ENCODE measurements at places on chromosomes 5 and 9. TPM values are rescaled to one million over a fixed set of nuclear protein-coding genes. Genes with fewer than 3 reads are reported as not detected.

GRCh38 chr5:147530530-147531389 lies 20.9 kb upstream of the DPYSL3 start:
- peaks cover 36% of the 10 kb centered on the region for H3K4me1 ChIP-seq
- no peak overlapping the region for H3K27ac ChIP-seq
- no peaks in the 10 kb centered on the region for H3K27me3 ChIP-seq

DNA sequence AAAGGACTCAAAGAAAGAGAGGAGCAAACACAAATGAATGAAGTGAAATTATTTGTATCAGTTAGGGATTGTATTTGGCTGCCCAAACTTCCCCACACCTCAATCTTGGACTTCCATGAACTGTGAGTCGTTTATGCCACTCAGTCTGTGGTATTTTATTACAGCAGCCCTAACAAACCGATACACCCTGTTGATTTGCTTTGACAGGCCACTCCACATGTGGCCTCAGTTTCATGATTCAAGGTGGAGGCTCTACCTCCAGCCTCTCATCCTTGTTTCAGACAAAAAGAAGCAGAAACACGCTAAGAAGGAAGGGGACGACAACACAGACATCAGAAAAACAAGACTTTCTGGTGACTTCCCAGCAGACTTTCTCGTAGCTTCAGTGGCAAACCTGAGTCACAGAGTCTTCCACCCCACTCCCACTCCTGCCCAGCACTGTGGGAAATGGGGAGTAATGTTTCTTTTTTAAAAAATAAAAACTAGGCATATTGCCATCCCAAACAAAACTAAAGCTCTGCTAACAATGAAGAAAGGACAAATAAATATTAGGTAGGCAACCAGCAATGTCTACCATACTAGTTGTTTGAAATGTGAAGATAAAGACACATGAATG lies 52.2 kb upstream of the ABCA1 start:
- no peaks in the 10 kb centered on the region for H3K36me3 ChIP-seq
- H3K27ac ChIP-seq = no peak overlapping the region
- H3K4me1 ChIP-seq = peaks cover under 1% of the 10 kb centered on the region
- H3K27me3 ChIP-seq = no peaks in the 10 kb centered on the region

DNA sequence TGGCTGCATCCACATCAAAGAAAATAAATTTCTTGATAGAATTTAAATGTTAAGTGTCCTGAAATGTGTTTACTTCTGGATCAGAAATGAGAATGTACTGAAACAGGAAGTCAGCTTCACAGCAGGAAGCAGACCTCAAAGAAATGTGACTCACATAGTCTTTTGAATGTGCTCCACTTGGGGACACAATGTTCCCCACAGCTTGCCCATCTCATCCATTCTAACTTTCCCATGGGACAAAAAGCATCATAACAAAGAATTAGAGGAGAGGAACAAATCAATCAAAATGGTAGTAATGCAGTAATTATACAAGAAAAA lies 85.7 kb downstream of the GRAMD2B start:
- no peaks in the 10 kb centered on the region for H3K27me3 ChIP-seq
- H3K4me3 ChIP-seq = no peak overlapping the region
- no peak overlapping the region for H3K27ac ChIP-seq
- H3K4me1 ChIP-seq = peaks cover 12% of the 10 kb centered on the region
- DNase-seq = no peak

GRCh38 chr5:110356677-110357076 lies 369.8 kb downstream of the TMEM232 start:
- no peak overlapping the region for H3K4me3 ChIP-seq
- no peaks in the 10 kb centered on the region for H3K4me1 ChIP-seq
- H3K36me3 ChIP-seq = no peaks in the 10 kb centered on the region
- no peaks in the 10 kb centered on the region for H3K27me3 ChIP-seq
- H3K27ac ChIP-seq = no peak overlapping the region

DNA sequence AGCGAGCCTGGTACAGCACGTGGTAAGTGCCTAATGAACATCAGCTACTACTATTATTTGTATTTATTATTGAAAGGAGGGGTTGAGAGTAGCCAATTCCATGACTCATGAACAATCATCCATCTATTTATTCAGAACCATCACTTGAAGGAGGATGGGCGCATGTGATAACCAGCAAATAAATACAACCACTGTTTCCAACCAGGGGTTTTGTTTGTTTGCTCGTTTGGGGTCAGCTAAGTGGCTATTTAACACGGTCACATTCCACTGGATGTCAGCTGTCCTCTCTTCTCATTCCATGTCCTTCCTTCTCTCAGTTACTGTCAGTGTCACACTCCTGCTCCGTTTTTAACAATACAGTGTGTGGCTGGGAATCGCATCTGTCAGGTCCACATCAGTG lies 8.6 kb downstream of the RAPGEF1 start:
- H3K4me1 ChIP-seq = peaks cover 69% of the 10 kb centered on the region
- H3K27ac ChIP-seq = peak overlapping the region; percentile 62
- no peak overlapping the region for H3K4me3 ChIP-seq

DNA sequence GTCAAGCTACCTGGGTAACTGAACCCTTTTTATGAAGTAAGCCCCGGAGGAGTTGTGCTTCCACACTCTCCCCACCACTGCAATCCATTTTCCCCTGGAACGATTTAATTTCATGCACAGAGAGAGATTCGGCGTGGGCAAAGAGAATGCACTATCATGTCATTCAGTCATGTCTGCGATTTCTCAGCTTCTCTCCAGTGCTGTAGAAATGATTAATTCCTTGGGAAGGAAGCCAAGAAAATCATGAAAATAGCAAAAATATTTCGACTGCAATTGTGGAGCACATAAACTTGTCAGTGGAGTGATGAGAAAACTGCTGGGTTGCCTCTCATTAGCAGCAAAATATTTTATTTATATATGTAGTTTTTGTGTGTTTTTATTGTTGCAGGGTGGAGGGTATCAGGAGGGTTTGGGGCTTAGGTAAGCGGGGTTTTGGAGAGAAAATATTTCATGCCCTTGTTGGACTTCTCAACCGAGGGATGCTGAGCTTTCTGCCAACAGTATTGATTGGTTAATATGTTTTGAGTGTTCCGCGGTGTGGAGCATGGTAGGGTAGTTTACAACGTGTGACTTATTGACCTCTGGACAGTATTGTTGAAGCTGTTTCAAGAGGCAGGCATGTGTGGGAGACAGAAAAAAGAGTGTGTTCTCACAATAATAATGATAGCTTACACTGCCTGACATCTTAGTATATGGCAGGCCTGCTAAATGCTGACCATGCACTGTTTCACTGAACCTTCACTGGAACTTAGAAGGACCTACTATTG lies 69.3 kb downstream of the SGCD start:
- no peak overlapping the region for H3K4me3 ChIP-seq
- DNase-seq = peak; percentile 48
- H3K36me3 ChIP-seq = no peaks in the 10 kb centered on the region
- no peaks in the 10 kb centered on the region for H3K27me3 ChIP-seq

DNA sequence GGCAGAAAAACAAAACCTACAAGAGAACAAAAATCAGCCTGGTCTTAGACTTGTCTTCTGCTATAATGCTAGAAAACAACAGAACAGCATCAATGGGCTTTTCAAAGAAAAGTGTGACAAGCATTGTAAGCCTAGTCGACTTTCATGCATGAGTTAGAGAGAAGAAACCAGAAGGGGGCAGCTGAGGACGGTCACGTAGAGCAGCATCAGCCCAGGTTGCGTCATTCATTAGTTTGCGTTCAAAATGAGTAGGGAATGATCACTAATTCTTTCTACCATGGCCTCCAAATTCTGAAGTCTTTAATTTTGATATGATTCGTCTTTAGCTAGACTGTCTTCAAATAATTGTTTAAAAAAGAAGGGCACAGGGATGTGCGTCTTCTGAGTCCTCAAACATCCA lies 4.7 kb upstream of the ISCA1 start:
- peaks cover 6% of the 10 kb centered on the region for H3K4me1 ChIP-seq
- no peaks in the 10 kb centered on the region for H3K27me3 ChIP-seq
- no peak overlapping the region for H3K27ac ChIP-seq
- no peak for DNase-seq

The OTULINL gene
- total RNA-seq = 0.36 TPM

The EPB41L4B gene
- 2.1 TPM for total RNA-seq

The CDH6 gene
- 9.4 TPM for total RNA-seq

The BNC2 gene
- total RNA-seq = 51.3 TPM

The SLC34A1 gene
- not detected for total RNA-seq

The SLC36A3 gene
- not detected for total RNA-seq

Data from osteoblast (primary cell).